Activated effector memory CD4-positive, alpha-beta T cell treated with Interleukin-2 at 50 U/mL for 16 hours (primary cell): ENCODE measurements at places on chromosomes 2 and 18.

- no peak for DNase-seq
Measured at GRCh38 chr2:96154506-96155380, 9.5 kb upstream of the DUSP2 start.

GRCh38 chr18:72922895-72923294 is 55.1 kb upstream of the NETO1 start:
- no peak for DNase-seq

GRCh38 chr2:47008381-47009252 is 93.0 kb upstream of the MCFD2 start:
- DNase-seq: no peak

GRCh38 chr2:71538656-71539265 is 85.4 kb downstream of the DYSF start:
- DNase-seq: no peak
